ENCODE measurements at places on chromosomes 16 and 17.

GRCh38 chr16:51779240-51779639 is 628.2 kb upstream of the SALL1 start:
- DNase-seq = no peak

- DNase-seq = no peak
Measured at GRCh38 chr16:81748476-81749198, 30.5 kb upstream of the PLCG2 start.

DNA sequence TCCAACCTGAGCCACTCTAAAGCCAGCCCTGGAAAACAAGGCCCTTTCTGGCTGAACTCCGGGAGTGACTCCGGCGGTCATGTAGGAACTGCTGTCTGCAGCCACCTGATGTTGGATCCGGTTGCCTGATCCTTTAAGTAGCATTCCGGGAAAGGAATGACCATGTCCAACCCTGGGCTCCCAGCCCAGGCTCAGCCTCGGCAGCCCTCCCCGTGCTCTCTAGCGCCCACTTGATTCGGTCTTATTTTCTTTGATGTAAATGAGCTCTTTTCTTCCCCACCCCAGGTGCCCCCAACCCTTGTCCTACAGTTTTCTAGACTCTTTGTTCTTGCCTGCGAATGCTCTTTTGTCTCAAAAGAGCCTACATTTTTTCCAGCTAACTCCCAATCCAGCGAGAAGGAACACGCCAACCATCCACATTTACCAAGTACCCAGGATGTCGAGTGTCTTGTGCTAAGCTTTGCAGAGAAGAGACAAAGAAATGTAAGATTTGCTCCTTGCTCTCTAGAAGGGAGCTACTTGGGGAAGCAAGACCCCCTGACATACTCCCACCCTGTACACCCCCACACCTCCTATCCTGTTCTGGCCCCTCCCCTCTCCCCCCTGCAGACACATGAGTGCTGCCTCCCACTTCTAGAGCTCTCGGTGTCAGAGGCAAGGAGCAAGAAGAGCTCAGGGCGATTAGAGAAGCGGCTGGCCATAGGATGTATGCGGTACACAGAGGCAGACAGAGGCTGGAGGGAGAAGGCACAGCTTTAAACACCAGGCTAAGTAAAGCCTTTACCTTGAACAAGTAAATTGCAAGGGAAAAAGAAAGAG is 53.8 kb downstream of the COG7 start:
- no peak for DNase-seq

GRCh38 chr17:38981636-38982035 is 14.4 kb upstream of the FBXO47 start:
- no peak for DNase-seq

GRCh38 chr16:2209258-2210008 is 1.2 kb downstream of the BRICD5 start:
- DNase-seq = no peak

DNA sequence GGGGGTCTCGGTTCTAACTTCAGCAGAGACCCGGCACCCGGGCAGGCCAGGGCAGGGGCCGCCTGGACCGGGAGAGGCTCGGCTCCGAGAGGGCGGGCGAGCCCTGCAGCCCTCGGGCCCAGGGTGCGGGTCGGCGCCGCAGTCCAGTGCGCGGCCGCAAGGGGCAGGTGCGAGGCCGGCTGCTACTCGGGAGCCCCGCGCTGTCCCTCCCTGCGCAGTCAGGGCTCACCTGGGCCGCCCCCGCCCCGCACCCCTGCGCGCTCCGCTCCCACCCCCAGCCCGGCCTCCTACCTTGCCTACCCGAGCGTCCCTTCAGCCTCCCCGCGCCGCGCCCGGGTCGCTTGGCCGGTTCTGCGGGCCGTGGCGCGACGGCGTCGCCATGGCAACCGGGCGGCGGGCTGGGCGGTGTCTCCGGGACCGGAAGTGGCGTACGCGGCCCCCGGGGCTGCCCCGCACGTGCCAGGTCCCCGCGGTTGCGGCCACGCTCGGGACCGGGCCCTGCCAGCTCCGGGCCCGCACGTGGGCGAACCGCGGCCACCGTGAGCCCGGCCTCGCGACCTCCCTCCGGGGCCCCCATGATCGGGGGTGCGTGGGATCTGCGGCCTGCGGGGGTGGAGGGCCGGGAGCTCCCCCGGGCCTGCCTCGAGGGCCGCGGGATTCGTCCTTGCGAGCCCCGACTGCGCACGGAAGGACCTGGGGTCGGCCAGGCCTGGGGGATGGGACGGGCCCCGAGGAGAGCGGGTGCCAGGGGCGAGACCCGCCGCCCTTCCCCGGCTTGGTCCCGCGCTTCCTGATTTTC is at the start of gene CYB561:
Gene CYB561 (minus strand): TSS at position 353 of the 799 bp plus-strand sequence. CDS start 8,759 bp downstream, outside the sequence.
- DNase-seq = peak; percentile 77

GRCh38 chr17:7184091-7184488 is 4.9 kb upstream of the ASGR1 start:
- DNase-seq = no peak

GRCh38 chr17:77897741-77898301 is 60.7 kb upstream of the TNRC6C start:
- no peak for DNase-seq

- DNase-seq = no peak
Measured at GRCh38 chr17:82686366-82687324, 11.9 kb downstream of the RAB40B start.

Measured in stimulated activated CD4-positive, alpha-beta T cell treated with anti-CD3 and anti-CD28 coated beads, Interleukin-2, amount 100 ng/mL, for 24 hours (primary cell).